ENCODE measurements at places on chromosomes 1 and 21.

DNA sequence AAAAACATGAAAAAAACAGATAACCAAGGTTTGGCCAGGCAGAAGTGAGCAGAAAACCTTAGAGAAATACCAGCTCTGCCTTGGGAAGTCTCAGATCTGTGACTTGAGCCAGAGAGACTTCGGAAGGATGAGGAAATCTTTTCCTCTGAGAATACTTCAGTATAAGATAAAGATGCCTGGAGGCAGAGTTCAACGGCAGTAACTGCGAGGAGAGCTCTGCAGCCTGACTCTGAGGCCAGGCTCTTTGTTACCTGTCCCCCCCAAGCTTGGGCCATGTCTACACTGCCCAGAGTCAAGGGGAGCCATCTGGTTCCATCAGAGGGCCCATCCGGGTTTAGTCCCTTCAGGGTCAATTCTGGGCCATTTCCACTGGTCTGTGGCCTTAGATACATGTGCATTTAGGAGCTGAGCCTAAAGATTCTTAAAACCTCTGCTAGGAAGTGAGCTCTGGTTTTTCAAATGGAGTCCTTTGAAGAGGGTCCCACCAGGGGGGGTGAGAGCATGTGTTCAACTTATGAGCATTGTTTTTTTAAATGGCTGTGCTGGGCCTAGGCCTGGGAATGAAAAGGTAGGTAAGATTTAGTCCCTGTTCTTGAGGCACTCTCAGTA lies 8.7 kb downstream of the KIRREL1 start:
- no peak for DNase-seq

DNA sequence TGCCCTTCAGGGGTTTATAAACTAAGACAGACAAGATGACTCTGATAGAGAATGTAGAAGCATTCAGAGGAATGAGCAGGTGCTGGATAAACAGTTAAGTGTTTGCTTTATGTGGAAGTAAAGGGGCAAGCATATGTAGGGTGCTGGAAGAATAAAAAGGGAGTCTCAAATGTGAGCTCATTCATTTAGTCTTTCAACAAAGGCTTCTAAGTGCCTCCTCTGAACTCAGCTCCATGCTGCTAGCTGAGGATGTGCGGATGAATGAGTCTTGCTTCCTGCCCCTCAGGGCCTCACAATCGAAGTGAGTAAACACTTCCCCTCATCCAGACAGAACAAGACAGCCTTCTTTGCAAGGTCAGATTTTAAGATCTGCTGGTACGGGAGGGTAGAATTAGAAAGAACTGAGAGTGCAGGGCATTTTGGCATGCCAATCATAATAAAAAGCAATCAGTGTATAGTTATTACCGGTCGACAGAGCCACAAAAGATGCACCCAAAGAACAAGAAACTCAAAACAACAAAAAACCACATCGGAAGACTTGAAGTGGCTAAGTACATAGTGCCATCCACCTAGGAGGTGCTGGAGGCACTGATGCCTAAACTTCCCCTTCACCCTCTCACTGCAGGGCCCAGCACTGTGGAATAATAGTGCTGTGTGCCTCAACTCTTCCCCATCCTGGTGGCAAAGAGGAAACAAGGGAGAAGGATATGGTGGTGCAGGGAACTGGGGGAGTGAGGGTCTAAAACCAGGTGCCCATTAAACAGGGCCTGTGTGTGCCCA lies 69.8 kb downstream of the TNR start:
- no peak for DNase-seq

- no peak for DNase-seq
These were observed 61.3 kb upstream of the KCNE2 start for GRCh38 chr21:34302521-34302920.

DNA sequence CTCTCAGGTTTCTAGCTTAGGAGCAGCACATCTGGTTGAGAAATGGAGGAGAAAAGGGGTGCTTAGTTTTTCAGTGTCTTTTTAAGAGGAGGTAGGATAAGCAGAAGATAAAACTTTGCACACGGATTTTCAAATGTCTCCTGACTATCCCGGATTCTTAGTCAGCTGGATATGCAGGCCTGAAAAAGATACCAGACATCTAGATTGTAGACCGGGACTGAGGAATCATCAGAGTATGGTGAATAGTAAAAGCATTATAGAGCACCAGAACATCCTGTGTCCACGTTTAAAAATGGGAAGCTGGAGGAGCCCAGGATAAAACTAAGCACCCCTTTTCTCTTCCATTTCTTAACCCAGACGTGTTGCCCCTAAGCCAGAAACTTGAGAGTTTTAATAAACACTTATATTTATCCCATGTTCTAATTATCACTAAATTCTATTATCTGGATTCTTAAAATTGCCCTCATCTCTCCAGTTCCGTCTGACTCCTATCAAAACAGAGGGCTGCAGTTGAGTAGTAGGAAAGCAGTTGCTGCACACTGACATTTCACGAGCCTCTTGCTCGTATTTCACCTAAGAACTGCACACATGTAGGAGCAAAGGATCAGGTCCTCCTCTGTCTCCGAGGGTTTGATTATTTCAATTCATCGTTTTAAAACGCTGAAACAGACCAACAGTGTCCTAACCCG lies 609 bp downstream of the PIGK start:
- no peak for DNase-seq

GRCh38 chr1:232792949-232793348 lies 12.3 kb upstream of the MAP10 start:
- DNase-seq = no peak

- DNase-seq = no peak
These were observed 9.6 kb downstream of the NES start for GRCh38 chr1:156667610-156667967.

Measured in central memory CD8-positive, alpha-beta T cell (primary cell).